HepG2 (cell line): ENCODE measurements at places on chromosomes 11 and 22. TPM values are rescaled to one million over a fixed set of nuclear protein-coding genes. Genes with fewer than 3 reads are reported as not detected.
A peak's percentile ranks its signal among the peaks of the same experiment; 100 is the strongest.

TECTA gene
- 0.17 and 0.27 TPM in 2 replicates for polyA plus RNA-seq

SCARF2 gene
- 6.2 and 6.9 TPM in 2 replicates for polyA plus RNA-seq

DNA sequence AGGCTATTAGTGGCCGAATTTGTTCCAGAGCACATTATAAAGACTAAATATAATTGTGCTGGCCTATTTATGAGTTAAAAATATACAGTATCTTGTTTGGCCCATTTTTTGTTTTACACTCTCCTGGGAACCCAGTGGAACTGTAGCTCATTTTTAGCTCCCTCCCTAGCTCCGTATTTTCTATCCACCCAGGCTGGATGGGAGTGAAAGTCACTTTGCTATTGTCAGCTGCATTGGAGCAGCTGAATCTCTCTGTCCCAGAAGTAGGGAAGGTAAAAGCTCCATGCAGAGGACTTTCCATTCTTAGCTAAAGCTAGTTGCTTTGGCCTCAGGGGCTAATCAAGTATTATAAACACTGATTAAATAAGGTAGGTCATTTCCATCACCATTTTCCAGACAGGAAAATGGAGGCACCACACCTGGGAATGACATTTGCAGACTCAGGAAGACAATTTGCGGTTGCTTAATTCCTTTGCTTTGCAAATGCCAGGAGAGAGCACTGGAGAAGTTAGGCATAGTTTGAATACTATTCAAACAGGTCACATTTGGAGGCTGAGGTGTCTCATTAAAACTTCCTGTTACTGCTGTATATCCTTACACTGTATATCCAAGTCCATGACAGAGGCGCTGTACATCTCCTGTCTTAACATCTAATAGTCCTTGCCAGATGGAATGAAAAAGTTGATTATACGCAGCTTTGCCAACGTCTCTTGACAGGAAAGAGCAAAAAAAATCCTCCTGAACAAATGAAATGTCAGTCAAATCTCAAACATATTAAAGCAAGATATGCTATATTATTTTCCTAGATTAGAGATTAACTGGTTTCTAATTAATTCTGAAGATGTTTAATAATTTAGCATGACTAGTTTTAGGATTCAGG lies 338.1 kb upstream of the KIRREL3 start:
- H3K36me3 ChIP-seq, result no peaks in the 10 kb centered on the region
- no peaks in the 10 kb centered on the region for H3K27me3 ChIP-seq
- H3K4me1 ChIP-seq, result no peaks in the 10 kb centered on the region
- DNase-seq, result no peak
- H3K4me3 ChIP-seq, result no peak overlapping the region

GRCh38 chr11:73525611-73526010 lies 72.3 kb downstream of the FAM168A start:
- H3K4me3 ChIP-seq, result no peak overlapping the region
- H3K4me1 ChIP-seq, result peaks cover 21% of the 10 kb centered on the region; the same call in 1 of the 2 replicates
- DNase-seq, result no peak

BUD13 gene
- polyA plus RNA-seq, result 13.3 and 13.6 TPM in 2 replicates

DNA sequence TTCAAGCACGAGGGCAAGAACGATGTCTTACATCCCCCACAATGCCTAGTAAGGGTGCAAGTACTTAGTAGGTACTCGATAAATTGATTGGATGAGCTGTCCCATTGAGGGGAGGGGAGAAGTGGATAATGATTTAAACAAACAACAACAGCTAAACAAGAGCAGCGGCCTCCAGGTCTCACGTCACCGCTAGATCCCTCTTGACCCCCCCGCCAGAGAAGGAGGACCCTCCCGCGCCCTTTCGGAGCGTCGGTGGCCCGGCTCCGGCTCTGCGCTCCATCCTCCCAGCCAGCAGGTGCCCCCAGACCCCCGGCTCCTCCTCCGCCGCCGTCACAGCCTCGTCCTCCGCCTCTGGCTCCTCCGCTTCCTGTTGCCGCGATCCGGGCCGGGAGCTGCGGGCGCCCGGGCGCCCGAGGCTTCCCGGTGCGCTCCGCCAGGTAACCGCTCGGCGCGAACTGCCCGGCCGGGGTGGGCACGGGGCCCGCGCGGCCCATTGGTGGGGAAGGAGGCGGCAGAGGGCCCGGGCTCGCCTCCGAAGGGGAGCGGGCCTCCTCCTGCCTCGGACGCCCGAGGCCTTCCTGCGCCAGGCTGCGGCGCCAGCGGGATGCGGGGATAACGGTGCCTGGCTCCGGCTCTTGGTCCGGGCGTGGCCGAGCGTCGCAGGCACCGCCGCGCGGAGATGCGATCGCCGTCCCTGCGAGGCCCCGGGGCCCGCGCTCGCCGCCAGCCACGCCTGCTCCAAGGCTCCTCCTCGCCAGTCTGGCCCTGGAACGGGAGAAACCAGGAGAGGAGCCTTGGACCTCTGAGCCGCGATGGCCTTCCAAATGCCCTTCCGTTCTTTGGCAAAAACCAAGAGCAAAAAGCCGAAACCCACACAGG lies at the start of gene TLCD5:
Gene TLCD5, plus strand, starts transcription at position 368 of the 879 bp plus-strand sequence. CDS start 2,143 bp downstream, outside the sequence.
- peaks cover 28% of the 10 kb centered on the region for H3K27me3 ChIP-seq
- H3K36me3 ChIP-seq, result no peaks in the 10 kb centered on the region; the same call in 2 of the 3 replicates
- DNase-seq, result peak; percentile 53
- peak within 1 kb of the TSS; percentile 46 for H3K27ac ChIP-seq
- H3K4me1 ChIP-seq, result peaks cover 23% of the 10 kb centered on the region

PIWIL4 gene
- polyA plus RNA-seq, result 0.05 and 0.08 TPM in 2 replicates

GRCh38 chr22:40232624-40233023 lies 54.9 kb downstream of the TNRC6B start:
- no peak for DNase-seq
- H3K27ac ChIP-seq, result no peak overlapping the region
- H3K27me3 ChIP-seq, result no peaks in the 10 kb centered on the region

- H3K4me3 ChIP-seq, result no peak overlapping the region
- H3K27ac ChIP-seq, result no peak overlapping the region
- H3K36me3 ChIP-seq, result no peaks in the 10 kb centered on the region
- H3K27me3 ChIP-seq, result peaks cover 18% of the 10 kb centered on the region; the same call in 2 of the 3 replicates
- H3K4me1 ChIP-seq, result no peaks in the 10 kb centered on the region
These were observed 3.5 kb upstream of the LGALS12 start for GRCh38 chr11:63502252-63502820.
